Activated CD8-positive, alpha-beta memory T cell treated with anti-CD3 and anti-CD28 coated beads for 24 hours (primary cell): ENCODE measurements at places on chromosomes 4 and X.

- DNase-seq: no peak
These were observed 1.8 kb downstream of the SGMS2 start for GRCh38 chr4:107826421-107826980.

DNA sequence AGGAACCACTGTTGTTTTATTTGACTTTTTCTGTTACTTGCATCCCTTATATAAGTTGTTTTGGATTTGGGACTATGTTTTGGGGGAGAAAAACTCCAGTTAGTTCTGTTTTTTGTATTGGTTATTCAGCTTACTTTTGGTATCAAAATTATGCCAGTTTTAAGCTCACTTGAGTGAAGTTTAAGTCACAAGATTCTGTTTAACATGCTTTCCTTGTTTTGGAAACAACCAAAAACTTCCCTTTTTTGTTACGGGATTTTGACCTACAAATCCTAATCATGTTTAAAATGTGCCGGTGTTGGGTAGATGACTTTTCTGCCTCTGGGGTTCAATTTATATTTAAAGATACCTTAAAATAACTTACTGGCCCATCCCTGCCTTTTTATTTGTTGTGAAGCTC is 36.0 kb downstream of the CCNI start:
- no peak for DNase-seq

GRCh38 chr4:175407926-175408325 is 404.1 kb downstream of the GPM6A start:
- DNase-seq: no peak

- DNase-seq: no peak
These were observed 51.4 kb downstream of the SHOX start for GRCh38 chrX:681989-682388.

DNA sequence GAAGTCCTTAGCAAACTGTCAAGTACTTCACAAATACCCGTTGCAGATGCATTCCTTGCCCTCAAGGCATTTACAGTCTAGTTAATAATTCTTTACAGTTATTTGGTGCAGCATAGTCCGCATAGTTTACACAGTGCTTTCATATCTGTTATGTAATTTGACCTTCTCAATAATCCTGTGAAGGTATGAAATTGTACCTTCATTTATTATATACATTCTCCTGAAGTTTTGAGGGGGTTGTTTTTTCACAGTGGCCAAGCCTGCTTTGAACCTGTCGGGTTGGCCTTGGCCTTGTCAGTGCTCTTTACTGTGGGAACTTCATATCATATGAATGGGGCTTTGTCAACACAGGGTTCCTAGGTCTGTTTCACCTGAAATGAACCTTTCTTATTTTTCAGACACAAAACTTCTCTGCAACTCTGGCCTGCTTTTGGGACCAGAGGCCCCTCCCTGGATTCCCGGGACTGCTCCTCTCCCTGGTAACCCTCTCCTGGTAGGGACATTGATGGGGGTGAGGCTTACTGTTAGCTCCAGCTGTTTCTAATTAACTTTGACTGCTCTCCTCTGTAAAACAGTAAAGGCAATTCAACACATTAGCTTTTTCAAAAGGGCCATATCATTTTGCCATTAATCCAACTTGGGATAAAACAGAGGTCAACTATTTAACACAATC is 9.1 kb downstream of the IGFBP7 start:
- no peak for DNase-seq

GRCh38 chr4:98473046-98473445 is 185.4 kb downstream of the TSPAN5 start:
- no peak for DNase-seq

- no peak for DNase-seq
These were observed 95.0 kb downstream of the GEMIN8 start for GRCh38 chrX:13934731-13935130.

DNA sequence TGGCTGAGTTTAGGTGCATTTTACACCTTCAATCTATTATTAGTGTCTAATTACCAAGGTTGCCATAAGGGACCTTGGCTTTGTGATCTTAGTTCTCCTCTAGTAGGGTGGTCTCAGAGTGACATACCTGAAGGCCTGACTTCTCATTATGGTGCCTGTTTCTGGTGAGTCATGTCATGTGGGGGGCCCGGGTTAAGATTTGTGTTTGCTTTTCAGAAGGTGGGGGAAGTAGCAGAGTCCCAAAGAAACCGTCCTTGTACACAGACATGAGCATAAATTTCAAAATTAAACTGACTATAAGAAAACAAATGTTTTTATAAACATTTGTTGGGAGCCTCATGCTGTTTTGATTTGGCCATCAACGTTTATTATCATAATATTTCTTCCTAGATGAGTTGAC is 74.5 kb downstream of the HHIP start:
- no peak for DNase-seq

DNA sequence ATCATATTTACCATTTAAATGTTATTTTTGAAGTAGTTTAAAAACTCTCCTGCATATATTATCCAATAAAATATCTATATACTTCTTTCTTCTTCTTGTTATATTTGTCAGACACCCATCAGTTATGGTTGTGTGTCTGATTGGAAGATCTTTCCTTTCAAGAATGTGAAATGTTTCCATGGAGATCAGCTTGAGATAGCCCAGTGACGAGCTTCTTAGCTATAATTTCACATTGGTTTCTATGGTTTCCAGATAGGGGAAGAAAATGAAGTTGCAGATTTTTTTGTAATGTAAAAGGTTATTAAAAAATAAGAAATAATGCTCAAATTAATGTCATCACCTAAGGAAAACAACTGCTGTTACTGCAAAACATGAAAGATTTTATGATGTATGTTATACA is 189.0 kb downstream of the COX7B2 start:
- no peak for DNase-seq

DNA sequence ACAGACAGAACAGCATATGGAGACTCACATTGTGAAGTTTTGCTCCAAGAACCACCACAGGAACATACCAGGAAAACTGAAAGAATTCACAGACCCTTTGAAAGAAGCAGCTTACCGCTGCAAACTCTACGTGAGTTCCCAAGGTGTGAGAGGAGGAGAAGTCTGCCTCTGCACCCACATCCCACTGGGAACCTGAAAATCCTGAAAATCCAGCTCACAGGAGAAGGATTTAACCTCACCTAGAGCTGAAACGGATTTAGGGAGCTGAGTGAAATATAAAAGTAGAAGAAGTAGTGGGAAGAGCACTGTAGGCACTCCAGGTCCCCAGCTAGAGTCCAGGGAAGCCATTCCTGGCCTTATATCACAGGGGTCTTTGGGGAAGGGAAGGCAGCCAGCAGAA is 80.0 kb downstream of the FHIP1A start:
- no peak for DNase-seq

DNA sequence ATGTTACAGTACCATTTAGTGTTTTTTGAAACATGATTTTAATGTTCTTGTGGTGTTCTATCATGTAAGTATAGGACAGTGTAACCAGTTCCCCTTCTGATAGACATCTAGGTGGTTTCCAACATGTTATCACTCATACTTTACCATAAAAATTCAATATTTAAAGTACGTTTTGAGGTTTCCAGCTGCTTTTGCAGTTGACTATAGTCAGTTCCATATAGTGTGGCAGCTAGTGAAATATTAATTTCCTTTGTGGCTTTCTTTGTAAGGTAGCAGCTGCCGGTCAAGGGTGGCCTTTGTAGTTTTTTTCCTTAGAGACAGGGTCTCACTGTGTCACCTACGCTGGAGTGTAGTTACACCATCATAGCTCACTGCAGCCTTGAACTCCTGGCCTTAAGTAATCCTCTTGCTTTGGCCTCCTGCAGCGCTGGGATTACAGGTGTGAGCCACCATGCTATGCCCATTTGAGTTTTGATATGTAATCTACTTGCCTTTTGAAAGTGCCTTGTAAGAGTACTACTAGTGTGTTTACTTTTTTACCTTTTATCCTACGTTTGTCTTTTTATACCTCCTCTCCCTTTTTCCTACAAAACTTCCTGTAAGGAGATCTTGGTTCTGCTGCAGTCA is 63.0 kb downstream of the ARHGAP10 start:
- no peak for DNase-seq

DNA sequence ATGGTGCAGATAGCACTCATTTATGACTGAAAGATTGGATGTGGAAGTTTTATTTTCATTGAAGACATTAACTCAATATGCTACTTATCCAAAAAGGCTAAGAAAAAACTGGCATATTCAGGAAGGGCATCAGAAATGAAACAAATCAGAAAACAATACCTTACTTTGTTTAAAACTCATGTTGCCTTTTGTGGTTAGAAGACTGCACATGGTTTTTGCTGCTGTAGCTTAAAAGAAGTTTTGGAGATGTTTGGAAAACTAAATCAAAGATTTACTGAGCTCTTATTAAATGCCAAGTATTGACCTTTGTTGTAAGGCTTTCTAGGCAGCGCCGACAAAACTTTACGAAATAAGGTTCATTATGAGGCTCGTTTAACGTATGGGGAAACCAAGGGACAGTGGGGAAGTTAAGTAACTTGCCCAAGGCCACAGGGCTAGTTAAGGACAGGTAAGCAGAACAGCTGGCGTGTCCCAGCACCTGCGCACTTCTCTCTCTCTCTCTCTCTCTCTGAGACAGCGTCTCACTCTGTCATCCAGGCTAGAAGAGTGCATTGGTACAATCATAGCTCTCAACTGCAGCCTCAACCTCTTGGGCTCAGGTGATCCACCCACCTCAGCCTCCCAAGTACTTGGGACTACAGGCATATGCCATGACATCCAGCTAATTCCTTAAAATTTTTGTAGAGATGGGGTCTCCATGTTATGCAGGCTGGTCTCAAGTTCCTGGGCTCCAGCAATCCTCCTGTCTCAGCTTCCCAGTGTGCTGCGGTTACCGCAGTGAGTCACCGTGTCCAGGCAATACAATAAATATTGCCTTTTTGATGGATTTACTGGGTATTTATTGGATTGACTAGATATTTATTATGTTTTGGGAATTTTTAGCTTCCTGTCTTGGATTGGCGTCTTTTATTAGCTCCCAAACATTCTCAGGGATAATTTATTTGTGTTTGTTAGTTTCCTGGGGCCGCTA is 16.1 kb downstream of the LRP2BP start:
- no peak for DNase-seq

DNA sequence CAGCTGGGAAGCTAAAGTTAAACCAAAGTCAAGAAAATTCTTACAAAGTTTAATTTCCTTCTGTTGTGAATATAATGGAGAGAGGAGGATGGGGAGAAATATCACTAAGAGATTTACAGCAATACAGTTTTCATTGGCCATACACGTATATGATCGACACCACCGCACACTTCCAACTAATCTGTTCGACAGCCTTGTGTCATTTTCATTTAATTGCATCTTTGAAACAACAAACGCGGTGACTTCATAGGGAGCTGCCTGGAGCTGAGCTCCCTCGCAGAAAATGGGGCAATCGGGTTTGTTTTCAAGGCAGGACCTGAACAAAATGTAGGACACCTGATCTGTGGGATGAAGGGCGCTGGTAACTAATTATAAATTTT is 1.3 kb downstream of the PTPN13 start:
- no peak for DNase-seq

GRCh38 chrX:110741213-110741796 is 54.3 kb downstream of the CHRDL1 start:
- no peak for DNase-seq

DNA sequence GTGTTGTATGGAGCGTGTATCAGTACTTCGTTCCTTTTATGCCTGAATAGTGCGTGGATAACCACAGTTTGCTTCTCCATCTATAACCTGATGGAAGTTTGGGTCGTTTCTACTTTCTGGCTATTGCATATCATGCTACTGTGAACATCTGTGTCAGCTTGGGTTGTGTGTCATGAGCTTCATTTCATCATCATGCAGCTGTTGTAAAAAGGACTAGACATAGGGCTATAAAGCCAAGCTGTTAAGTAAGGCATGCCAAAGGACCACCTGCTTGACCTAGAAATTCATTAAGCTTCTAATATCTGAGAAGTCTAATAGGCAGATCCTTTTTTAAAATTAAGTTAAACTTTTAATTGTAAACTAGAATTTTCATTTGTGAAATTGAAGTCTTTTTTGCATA is 18.4 kb downstream of the SMS start:
- DNase-seq: no peak

GRCh38 chr4:148007314-148007760 is 275.4 kb downstream of the ARHGAP10 start:
- no peak for DNase-seq

DNA sequence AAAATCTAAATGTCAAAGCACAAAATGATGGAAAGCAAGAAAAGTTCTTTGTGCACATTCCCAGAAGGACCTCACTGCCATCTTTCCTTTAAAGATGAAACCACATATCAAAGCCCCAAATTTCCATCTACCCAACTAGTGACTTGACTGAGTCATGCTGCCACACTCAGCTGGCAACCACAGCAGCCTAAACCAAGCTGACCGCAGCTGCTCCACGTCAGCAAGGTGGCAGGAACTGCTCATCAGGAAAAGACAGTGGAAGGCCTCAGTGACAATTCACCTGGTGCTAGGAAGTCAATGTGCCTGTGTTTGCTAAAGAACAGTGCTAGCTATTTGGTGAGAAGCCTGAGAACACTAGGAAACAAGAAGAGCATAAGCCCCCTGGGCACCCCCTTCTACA is 26.1 kb downstream of the ACOX3 start:
- DNase-seq: no peak
